ENCODE measurements at places on chromosomes 4 and X.

- DNase-seq = no peak
Observed at GRCh38 chrX:72120837-72121236, 10.9 kb downstream of the RTL5 start.

DNA sequence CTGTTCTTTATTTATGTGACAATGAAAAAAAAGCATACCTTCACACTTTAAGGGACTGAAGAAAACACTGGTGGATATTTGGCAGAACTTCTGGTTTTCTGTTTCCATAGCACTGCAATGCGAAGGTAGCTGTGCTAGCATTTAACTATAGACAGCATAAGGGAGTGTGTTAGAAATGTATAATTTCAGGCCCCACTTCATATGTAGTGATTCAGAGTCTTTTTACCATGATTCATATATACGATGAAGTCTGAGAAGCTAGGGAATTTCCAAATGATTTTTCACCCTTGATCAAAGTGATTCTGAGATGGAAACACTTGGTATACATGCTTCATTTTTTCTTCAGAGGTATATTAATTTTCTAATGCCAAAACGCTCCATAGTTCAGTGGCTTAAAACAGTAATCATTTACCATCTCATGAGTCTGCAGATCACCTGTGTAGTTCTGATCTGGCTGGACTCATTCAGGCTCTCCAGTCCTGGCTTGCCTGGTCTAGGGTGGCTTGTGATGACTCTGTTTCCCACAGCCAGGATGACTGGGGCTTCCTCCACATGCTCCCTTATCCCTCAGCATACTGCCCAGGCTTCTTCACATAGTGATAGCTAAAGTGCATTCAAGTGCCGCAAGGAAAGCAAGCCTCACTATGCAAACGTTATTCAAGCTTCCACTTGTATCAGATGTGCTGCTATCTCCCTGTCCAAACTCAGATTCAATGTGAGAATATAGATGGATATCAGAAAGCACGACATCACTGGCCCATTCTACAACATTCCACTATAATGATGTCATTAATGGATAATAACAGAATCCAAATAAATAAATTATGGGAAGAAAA is 790.1 kb downstream of the TECRL start:
- no peak for DNase-seq

GRCh38 chr4:138409670-138410069 is 167.5 kb upstream of the SLC7A11 start:
- no peak for DNase-seq

DNA sequence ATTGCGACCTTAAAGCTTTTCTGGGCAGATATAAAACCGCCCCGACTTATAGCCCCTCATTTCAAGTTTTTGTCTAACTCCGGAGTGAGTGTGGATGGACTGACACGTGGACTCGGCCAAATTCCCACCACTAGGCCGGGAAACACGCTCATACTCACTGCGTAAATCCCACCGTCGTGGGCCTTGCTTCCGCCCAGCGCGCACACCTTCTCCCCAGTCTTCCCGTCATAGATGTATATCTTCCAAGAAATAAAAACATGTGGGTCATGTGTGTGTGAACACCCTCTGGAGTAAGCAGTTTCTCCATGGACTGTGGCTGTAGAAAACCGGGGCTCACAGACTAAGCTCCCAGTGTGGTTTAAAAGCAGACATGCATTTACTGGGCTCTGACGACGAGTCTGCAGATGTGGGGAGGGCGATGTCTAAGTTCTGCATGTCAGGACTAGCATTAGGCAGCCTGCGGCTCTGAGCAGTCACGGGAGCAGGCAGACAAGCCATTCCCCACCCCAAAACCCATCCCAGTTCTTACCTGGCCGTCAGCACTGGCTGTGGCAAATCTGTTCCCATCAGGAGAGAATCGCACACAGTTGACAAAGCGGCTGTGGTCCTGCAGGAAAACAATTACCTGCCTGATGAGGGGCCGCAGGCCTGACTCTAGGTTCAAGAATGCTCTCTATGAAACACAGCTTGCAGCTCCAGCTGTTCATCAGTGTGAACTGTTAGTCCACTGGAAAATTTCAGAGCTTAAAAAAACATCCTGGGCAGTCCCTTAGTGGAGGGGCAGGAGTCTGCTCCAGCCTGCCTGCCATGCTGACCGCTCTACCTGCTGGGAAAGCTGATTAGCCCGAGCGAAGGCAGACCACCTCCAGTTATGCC is 28.2 kb downstream of the WDR1 start:
- DNase-seq = no peak

- DNase-seq = no peak
Observed at GRCh38 chrX:140467211-140467610, 37.7 kb downstream of the SOX3 start.

DNA sequence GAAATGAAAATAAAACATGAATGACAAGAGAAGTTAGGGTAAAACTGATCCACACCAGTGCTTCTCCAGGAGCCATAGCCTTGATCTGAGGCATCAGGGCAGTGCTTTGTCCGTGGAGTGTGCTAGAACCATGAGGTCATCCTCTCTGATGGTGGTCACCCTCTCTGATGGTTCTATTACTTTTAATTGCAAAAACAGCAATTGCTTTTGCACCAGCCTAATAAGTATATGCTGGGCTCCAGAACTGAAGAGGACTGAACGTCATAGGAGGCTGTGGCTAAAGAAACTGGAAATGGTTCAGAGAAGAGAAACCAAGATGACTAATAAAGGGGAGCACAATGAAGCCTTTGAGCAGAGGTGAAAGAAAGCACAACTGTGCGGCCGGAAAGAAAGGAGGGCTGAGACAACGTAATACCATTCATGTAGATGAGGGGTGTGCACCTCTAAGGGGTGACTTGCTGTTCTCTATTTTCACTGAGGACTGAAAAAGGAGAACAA is 17.0 kb upstream of the TMEM154 start:
- DNase-seq = peak; percentile 46

- peak; percentile 49 for DNase-seq
Observed at GRCh38 chrX:24294619-24295018, 19.2 kb downstream of the SUPT20HL2 start.

- DNase-seq = no peak
Observed at GRCh38 chr4:125115476-125115875, 199.3 kb upstream of the FAT4 start.

DNA sequence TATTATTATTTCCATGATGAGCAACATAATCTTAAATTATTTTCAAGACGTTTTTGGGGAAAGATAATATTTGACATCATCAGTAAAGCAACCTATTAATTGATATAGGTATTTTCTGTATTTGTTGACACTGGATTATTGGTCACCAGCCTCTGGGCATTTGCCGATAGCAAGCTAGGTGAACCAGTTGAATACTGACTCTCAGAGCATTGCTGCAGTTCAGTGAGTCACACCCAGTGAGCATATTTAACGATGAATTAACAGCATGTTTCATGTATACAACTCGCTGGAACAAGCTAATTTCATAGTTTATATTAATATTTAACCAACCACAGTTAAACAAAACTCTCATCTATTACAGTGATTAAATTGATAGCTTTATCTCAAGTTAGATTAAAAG is 1006.0 kb upstream of the DIAPH2 start:
- DNase-seq = no peak

DNA sequence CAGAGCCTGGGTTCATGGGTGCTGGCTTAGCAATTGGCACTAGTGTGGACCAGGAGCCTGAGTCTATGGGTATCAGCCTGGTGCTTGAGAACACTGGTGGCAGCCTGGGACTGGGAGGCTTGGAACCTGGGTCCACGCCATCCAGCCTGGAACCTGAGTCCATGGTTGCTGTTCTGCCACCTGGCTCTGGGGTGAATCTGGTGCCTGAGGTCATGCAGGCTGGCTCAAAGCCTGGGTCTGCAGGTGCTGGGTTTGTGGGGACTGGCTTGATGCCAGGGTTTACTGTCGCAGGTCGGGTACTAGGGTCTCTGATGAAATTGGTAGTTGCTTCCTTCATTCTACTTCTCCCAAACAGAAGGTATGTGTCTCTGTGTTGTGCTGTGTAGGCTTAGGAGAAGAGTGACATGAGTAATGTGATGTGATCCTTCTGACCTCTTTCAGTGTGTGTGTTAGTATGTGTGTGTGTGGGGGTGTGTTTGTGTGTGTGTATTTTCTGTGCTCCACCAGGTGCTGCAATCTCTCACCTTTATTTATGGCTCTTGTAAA is 517.0 kb upstream of the EPHA5 start:
- no peak for DNase-seq

All from activated CD4-positive, alpha-beta T cell treated with anti-CD3 and anti-CD28 coated beads, Interleukin-2, amount 10 ng/mL, durations not matched to agents 7 days and 5 days (primary cell).